DMS53 (cell line): ENCODE measurements at places on chromosomes 6 and 20.
A peak's percentile ranks its signal among the peaks of the same experiment; 100 is the strongest.

- DNase-seq, result peak; percentile 75
Observed at GRCh38 chr20:45095805-45096238, 5.1 kb downstream of the KCNS1 start.

- DNase-seq, result no peak
Observed at GRCh38 chr6:72822023-72822422, 200.2 kb downstream of the KCNQ5 start.

GRCh38 chr6:168452685-168453377 lies 11.8 kb downstream of the SMOC2 start:
- DNase-seq, result no peak

- DNase-seq, result no peak
Observed at GRCh38 chr6:142225115-142225514, 76.7 kb upstream of the ADGRG6 start.

- no peak for DNase-seq
Observed at GRCh38 chr6:35086636-35087360, 54.3 kb downstream of the TCP11 start.

DNA sequence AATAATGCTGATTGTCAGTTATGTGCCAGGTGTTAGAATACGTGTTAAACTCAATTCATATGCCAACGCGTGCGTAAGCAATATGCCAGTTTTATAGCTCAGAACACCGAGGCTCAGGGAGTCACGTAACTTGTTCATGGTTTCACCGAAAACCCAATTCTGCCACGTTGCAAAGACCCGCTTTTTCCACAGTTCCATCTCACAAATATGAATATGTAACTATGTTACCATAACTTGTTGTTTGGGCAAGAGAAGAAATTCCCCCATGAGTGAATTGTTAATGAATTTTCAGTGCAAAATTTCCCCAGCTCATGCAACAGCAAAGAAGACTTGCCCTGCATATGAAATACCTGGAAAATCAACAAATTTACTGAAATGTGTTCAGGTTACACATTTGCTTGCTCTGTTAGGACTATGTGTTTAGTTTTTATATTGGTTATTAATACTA lies 30.1 kb downstream of the SF3B5 start:
- DNase-seq, result peak; percentile 80

- DNase-seq, result no peak
Observed at GRCh38 chr6:155436981-155437749, 18.5 kb downstream of the NOX3 start.

DNA sequence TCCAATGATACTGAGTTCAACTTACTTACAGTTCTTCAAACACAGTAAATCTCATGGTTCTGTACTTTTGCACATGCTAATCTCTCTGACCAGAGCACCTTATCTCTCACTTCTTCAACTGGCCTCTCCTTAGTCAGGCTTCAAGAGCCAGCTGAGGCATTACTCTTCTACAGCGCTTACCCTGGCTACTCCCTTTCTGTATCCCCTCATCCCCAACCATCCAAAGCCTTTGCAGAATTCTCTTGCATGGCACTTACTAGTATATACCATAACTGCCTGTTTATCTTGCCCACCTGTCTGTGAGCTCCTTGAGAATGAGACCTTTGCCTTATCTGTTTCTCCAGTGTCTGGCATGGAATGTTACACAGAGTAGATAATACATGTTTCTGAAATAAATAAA lies 49.2 kb downstream of the SESN1 start:
- no peak for DNase-seq

GRCh38 chr6:18962361-18962905 lies 575.3 kb downstream of the RNF144B start:
- no peak for DNase-seq

DNA sequence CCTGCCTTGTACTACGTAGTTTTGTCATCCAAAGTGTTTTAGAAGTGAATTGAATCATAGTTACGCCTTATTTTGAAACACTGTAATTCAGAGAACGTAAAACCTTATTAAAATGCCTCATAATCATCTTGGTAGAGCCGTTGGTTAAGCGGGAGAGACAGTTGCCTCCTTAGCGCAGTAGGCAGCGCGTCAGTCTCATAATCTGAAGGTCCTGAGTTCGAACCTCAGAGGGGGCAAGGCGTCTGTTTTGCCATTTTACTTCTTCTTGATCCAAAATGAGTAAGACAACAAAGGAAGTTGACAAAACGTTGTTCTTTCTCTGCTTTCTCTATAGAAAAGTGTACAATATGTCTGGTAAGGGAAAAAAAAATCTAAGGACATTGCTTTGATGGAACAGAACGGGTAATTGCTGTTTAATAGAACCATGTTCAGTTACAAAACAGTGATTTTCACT lies 20.7 kb upstream of the TRIM27 start:
- DNase-seq, result peak; percentile 83

GRCh38 chr6:87772597-87773530 lies 70.8 kb upstream of the AKIRIN2 start:
- DNase-seq, result peak; percentile 12

- no peak for DNase-seq
Observed at GRCh38 chr6:84278321-84278998, 51.0 kb upstream of the CEP162 start.

DNA sequence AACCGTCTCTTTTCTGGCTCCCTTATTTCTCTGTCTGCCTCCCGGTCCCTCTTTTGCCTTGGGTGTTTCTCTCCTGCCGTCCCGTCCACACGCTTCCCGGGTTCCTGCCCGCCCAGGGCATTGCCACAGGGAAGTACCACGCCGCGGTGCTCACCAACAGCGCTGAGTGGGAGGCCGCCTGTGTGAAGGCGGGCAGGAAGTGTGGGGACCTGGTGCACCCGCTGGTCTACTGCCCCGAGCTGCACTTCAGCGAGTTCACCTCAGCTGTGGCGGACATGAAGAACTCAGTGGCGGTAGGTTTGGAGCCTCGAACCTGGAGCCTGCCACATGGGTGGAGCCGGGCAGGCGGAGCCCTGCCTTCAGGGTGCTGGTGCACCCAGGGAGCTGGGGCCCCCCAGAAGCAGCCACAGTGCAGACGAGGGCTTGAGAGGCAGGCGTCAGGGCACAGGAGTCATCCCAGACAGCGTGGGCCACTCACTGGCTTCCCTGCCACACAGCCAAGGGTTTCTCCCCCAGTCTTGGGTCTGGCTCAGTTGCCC lies 21.3 kb downstream of the NPEPL1 start:
- no peak for DNase-seq

GRCh38 chr20:45322952-45323383 lies 14.9 kb upstream of the MATN4 start:
- peak; percentile 86 for DNase-seq

DNA sequence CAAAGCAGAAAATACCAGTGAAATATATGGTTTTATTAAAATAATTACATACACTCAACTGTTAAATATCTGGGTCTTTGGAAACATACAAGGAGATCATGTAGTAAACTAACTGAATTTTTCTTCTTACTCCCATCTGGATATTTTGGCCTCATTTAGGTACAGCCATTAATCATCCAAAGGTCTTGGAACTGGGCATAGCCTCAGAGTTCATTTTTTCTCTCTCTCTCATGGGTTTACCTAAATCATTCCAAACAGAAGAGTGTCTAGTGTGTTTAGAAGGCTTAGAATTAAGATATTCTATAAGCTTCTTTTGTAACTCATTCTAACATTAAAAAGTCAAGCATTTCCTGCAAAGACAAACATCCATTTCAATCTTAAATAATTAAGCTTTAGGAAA lies 79.4 kb downstream of the HMGCLL1 start:
- DNase-seq, result no peak

DNA sequence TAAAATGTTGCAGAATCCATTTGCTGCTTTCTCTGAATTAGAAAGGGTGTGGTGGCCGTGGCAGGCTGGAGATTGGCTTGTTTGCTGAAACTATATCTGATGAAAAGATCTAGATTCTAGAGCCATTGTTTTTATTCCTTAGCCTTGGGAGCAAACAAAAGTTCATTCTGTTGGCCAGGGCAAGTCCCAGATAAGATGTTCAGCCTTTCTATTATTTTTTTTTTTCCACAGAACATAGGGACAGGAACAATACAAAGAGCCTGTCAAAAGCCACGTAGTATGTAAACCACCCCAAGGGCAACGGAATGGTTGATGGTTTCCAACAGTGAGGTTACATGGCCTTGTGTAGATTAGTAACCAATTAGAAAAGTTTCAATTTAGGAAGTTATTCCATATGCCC lies 119.9 kb upstream of the SLC22A16 start:
- no peak for DNase-seq

DNA sequence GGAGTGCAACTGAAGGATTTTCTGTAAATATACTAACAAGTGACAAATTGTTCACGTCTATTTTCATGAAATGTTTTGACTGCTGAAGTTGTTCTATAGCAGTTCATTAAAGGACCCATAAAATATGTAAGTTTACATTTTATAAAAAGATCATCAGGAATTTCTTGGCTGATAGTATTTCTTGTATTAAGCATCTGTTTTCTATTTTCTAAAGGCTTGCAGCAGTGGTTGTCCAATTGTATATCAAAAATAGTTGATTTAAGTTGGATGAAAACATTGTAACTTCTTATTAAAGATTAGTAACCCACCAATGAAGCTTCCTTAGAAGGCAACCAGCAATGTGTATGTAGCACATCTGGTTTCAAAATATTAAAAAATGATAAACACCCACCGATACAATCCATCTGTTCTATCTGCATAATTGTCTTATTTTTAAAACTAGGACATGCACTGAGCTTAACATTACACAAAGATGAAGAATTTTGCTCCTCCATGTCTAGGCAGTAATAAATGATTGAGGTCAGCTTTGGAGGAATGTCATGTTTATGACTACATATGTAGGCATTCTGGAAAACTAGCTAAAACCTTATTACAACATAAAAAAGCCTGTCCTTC lies 301.3 kb upstream of the TCF21 start:
- no peak for DNase-seq

GRCh38 chr6:19368511-19368910 lies 468.7 kb upstream of the ID4 start:
- DNase-seq, result peak; percentile 26

- peak; percentile 89 for DNase-seq
Observed at GRCh38 chr6:79630883-79631692, at the start of gene SH3BGRL2. Gene SH3BGRL2 (plus strand): TSS chr6:79631329. CDS start chr6:79631462, 133 bp downstream.

DNA sequence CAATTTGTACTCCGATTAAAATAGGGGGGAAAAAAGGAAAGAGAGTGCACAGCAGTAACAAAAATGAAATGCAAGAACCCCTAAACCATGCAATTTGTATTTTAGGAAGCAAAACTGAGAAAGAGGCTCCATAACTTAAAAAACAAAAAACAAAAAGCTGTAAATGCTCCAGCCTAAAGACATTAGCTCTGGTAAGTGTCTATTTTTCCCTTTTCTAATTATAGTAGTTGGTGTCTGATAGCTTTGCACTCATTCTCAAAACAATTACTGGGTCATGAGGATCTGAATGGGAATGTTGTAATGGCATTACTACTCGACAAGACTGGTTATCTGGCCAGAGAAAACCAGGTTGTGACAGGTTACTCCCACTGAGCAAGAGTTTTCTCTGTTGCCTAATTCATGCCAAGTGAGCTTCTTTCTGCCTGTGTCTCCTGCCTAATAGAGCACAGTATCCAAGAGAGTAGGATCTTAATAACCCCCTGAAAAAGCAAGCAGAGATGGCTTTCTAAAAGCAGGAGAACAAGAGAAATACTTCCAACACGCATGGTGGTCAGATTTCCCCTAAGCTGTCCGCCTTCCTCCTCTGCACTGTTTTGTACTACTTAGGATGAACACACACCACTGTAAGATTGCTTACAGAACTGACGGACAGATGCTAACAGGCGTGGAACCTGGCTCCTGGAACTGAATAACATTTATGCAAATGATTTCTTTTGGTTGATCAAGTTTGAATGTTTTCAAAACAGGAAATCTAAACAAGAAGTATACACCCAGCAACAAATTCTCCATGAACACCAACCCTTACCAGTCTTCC lies 86.4 kb downstream of the FKBP5 start:
- no peak for DNase-seq
